Hematopoietic multipotent progenitor cell treated with erythropoietin and hydrocortisone succinate and interleukin-3 and kit ligand, for 8 days (in vitro differentiated cells): ENCODE measurements at places on chromosomes 16 and 17.
A peak's percentile ranks its signal among the peaks of the same experiment; 100 is the strongest.

- no peak for DNase-seq
Observed at GRCh38 chr16:79188739-79189122, 411.8 kb downstream of the MAF start.

GRCh38 chr16:53220585-53220984 is 165.8 kb downstream of the CHD9 start:
- DNase-seq, result peak; percentile 58

DNA sequence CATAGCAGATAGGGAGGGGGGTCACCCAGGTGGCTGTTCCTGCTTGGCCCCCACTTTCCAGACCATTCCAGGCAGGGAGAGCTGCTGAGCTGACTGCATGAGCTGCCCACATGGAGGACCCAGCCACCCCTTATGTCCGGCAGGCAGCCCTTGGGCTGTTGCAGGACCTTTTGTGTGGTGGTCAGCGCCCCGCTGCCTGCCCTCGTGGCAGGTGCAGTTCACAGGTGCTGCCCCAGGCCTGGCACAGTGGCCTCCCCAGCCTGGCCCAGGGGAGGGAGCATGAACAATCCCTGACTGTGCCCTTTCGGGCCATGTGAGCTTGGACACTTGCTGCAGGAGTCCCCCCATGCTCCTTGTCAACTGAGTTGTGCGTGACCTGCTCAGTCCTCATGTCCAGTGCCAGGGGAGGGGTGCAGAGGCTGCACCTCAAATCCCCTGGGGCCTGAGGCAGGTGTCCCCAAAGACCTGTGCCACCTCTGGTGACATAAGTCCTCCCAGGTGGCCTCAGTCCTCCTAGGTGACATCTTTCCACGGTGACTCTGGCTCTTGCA is 8.6 kb downstream of the TBC1D26 start:
- DNase-seq, result no peak

- no peak for DNase-seq
Observed at GRCh38 chr17:9537177-9537776, 38.3 kb downstream of the STX8 start.

DNA sequence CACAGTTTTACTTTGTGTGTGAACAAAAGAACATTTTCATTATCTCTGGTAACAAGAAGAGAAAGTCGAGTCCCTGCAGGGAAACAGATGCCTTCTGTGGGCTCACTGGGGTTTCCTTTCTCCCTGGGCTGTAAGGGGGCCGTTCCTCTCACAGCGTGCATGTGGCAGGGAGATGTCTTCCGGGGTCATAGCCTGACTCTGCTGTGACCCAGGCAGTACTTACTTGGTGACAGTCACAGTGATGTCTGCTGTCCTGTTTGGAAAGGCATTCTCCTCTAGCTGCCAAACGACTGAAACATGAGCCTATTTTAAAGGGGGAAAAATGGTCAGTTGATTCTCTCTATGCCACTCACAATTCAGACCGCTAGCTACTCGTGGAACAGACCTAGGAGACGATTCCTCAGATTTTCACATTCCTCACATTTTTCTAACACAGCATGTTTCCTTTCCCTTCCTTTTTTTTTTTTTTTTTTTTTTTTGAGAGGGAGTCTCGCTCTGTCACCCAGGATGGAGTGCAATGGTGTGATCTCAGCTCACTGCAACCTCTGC is 7.3 kb downstream of the HASPIN start:
- no peak for DNase-seq

DNA sequence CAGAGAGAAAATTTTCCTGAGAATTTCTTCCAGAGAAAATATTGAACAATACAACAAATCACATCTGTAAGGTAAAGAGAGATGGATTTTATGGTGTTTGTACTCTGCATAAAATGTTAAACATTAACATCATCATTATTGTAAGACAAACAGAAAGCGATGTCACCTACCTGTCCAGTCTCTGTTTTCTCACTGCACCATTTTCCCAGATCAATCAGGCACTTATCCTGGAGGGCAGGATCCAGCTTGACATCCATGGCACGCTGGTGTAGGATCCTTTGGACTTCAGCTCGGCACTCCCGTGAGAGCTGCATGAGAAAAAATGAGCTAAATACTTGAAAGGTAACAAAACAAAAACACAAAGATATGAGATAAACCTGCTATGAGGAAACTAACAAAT is 55.9 kb upstream of the CLEC18B start:
- no peak for DNase-seq
